Vagina (tissue), 2 donors: ENCODE measurements at places on chromosomes 1 and 21.

DNA sequence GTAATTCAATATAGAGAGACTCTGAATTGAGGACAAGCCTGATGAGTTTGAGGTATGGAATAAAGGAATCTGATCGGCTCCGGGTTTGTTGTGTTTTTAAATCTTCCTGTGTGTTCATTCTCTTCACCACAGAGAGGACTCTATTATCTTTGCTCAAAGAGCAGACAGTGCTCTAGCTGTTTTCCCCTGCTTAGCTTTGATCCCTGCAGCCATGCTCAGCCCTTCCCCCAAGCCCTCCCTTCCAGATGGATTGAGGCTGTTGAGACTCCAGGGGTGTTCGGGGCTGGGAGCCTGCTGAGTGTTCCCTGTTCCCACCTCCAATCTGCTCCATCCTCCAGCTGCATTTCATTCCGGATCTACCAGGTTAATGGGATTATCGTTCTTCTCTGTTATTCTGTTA is 74.2 kb upstream of the CXADR start:
- DNase-seq, result no peak

DNA sequence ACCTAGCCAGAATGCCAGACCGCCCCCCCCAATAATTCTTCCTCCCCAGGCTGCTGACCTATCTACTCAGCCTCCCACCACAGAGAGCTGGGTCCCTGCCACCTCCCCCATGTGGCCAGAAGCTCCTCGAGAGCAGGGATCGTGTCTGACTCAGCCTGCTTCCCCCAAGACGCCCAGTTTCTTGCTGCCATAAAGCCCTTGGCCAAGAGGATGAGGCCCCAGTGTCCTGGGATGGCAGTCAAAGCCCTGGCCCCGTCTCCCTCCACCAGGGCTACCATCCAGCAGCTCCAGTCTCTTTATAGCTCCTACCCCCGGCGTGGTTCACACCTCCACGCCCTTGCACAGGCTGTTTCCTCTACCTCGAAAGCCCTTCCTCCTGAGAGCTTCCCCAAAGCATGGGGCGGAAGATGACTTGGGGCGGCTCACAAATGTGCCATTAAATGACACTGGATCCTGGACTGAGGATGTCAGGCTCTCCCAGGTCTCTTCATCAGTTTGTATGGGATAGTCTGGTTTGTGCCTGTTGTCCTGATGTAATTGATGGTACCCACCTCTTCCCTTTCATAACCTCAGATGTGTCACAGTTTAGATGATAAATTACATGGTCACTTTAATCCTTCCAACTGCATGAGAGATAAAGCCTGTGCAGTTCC is 13.2 kb downstream of the ADGRB2 start:
- DNase-seq, result no peak

- no peak for DNase-seq
Observed at GRCh38 chr21:31243611-31244010, 100.5 kb downstream of the TIAM1 start.

- DNase-seq, result no peak
Observed at GRCh38 chr1:206902702-206903101, 5.5 kb downstream of the IL24 start.

GRCh38 chr1:101723415-101723814 is 273.3 kb downstream of the OLFM3 start:
- no peak for DNase-seq

- DNase-seq, result no peak
Observed at GRCh38 chr1:244052016-244052727, 1.1 kb downstream of the ZBTB18 start.

- no peak for DNase-seq
Observed at GRCh38 chr1:87335175-87335884, 6.7 kb downstream of the LMO4 start.

GRCh38 chr1:22351768-22352080 is 99.9 kb upstream of the ZBTB40 start:
- no peak for DNase-seq

DNA sequence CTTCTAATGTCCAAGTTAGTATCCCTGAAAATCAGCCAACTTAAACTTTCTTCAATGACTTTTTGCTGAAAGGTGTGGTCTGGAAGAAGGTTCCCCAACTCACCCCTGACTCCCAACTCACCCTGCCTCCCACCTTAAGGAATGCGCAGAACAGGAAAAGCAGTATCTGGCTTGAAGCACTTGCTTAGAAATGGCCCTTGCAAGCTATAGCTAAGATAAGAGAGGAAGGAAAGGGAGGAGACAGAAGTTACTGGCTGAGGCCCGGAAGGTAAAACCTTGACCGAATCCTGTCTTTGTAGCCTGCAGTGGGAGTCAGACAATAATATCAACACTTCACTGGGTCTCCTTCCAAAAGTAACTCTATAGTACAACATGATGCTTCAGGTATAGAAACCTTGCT is 2.9 kb downstream of the CYYR1 start:
- DNase-seq, result no peak

- no peak for DNase-seq
Observed at GRCh38 chr1:96722161-96722922, 758 bp downstream of the PTBP2 start.

DNA sequence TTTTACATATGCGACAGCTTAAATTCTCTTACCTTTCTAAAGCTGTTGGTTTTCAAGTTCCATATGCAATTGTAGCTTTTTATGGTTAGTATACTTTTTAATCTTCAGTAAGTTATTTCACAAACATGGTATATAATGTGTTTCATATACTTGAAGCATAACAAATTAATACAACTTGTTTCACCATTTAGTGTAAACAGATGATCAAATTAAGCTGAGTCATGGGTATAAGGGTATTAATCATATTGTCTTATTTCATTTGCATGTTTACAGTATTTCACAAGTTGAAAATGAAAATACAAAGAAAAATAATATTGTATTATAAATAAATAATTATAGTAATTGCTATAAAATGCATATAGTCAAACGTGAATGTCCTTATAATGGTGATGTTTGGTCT is 92.1 kb downstream of the PTPRC start:
- DNase-seq, result no peak

- DNase-seq, result no peak
Observed at GRCh38 chr1:154960446-154961136, 991 bp downstream of the PYGO2 start.

GRCh38 chr1:26023009-26023408 is 1.4 kb downstream of the EXTL1 start:
- no peak for DNase-seq

DNA sequence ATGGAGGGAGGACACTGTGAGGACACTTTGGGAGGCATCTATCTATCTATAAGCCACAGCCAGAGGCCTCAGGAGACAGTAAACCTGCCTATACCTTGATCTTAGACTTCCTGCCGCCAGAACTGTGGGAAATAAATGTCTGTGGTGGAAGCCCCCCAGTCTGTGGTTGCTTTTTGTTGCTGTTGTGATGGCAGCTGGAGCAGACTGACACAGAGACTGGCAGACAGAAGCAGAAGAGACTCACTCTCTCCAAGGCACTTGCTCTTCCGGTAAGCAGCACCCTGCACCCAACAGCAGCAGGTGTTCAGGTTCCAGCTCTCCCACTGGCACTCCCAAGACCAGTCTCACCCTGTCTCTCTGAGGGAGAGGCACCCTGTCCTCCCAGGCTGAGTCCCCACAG is 297.6 kb downstream of the TTLL7 start:
- no peak for DNase-seq

- no peak for DNase-seq
Observed at GRCh38 chr1:91234181-91234580, 170.5 kb downstream of the HFM1 start.

- DNase-seq, result no peak
Observed at GRCh38 chr1:44636083-44636687, 38.1 kb downstream of the TMEM53 start.
